ENCODE measurements at places on chromosomes 4 and X.
A peak's percentile ranks its signal among the peaks of the same experiment; 100 is the strongest.

DNA sequence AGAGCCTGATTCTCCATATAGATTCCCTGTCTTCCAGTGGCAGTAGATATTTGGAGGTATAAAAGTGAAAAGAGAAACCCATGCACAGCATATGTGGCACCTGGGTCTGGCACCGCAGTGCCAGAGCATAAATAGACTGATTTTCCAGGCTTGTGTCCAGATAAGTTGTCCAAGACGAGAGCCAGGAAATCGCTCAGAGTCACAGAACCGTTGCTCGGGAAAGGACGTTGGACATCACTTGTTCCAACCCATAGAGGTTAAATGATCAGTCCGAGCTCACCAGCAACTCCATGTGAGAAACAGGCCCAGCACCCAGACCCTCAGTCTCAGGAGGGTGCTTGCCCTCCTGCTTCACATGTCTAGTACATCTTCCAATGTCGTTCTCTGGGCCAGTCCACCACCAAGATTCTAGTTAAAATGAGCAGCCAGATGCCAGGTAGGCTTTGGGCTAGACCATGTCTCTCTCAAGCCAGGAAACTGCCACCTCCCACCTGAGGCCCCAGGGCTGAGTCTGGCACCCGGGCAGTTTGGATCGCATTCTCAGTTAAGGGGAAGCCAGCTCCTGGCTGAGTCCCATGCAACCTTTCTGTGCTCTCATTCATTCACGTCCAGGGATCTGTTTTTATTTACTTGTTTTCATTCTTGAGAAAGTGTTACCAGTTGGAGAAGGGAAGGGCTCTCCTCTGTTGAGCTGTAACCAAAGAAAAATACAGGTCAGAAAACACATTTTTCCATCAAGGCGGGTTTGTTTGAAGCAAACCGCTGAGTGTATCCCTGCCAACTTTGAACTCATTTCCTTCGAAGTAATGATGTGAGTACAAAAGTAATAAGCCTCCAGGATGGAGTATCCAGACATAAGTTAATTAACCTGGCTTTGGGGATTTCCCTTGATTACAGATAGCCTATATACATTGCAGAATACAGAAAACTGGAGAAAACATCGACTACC lies 91.7 kb downstream of the PHOX2B start:
- no peak for DNase-seq

DNA sequence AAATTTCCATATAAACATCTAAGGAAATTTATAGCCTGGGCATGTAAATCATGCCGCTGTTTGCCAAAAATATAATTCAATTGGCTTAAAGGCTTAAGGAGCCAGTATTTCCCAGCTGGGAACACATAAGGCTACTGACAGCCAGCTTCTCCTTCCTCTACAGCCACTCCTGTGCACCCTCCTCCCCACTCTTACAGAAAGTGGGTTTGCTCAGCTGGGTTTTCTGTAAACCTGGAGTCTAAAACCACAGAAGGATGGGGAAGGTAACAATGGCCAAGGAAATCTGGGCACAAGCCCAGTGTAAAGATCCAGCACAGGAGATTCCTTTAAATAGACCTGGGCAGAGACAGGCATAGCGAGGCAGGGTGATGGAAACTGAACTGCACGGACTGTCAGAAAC lies 18.5 kb downstream of the ACSL1 start:
- no peak for DNase-seq

GRCh38 chr4:151049430-151049884 lies 34.4 kb upstream of the LRBA start:
- DNase-seq = no peak

DNA sequence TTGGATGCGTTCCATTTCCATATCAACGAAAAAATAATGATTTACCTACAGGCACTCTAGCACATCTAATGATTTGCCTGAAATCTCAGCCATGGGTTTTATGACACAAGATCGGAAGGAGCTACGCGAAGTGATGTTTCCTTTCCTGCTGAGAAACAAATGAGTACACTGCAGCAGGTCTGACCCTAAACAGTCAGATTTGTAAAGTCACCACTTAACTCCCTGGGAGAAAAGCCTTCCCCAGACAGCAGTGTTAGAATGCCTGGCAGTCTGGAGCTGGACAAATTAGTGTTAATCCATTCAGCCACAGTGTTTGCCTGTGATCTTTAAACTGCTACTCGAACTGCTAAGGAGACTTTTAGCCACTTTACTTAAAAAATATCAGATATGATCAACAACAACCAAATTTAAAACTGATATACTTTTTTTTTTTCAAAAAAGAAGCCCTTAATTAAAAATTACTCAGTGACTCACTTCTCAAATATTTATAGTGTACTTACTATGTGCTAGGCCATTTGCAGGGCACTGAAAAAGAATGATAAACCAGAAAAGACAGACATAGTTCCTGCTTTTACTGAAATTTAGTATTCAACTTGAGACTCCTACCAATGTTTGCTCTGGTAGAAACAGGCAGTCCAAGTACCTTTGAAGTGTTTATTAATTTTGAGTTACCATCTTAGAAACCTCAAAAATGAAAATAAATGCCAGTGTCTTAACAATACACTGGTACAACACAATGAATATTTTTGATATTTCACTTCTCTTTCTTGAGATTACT lies 104.5 kb downstream of the SHISA3 start:
- no peak for DNase-seq

- no peak for DNase-seq
Observed at GRCh38 chr4:121071640-121072223, 603 bp downstream of the NDNF start.

DNA sequence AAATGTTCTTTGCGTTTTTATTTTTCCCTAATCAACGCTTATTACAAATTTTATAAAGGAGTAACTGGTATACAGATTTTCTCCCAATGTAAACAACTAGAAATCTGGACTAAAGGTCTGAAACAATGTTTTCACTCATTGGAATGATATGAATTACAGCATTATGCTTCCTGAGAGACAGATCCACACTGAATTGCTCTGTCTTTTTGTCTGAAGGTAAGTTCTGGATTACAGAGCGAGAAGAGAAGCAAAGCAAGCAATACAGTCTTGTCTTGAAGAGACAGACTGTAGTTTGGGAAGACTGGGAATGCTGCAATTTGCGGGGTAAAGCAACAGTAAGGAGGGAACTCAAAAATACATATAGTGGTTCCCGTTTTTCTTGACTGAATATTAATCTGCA lies 262.2 kb upstream of the PABPC4L start:
- DNase-seq = no peak

DNA sequence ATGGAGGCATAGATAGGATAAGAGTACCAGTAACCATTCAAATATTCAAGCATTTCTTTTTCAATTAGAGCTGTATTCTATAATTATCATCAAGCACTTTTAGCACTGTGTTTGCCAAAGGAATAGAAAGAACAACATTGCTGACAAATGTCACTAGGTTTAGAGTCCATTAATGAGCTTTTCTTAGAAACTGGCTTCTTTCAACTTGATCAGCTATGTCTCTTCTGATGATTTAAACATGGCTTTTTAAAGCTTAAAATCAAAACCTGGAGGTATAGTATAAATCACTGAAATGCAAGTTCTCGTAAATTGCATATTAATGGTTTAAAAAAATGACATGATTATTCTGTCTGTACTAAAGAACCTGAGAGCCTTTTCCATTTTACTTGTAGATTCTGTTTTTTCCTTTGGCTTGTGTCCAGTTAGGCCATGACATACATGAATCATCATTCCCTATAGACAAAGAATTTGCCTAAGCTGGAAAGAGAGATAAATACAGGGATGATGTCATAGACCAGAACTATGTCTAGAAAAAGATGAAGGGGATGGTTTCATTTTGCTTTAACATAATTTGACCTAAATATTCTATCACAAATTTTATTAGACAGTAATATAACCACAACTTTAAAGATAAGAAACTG lies 340.1 kb upstream of the CTSO start:
- peak; percentile 52 for DNase-seq

DNA sequence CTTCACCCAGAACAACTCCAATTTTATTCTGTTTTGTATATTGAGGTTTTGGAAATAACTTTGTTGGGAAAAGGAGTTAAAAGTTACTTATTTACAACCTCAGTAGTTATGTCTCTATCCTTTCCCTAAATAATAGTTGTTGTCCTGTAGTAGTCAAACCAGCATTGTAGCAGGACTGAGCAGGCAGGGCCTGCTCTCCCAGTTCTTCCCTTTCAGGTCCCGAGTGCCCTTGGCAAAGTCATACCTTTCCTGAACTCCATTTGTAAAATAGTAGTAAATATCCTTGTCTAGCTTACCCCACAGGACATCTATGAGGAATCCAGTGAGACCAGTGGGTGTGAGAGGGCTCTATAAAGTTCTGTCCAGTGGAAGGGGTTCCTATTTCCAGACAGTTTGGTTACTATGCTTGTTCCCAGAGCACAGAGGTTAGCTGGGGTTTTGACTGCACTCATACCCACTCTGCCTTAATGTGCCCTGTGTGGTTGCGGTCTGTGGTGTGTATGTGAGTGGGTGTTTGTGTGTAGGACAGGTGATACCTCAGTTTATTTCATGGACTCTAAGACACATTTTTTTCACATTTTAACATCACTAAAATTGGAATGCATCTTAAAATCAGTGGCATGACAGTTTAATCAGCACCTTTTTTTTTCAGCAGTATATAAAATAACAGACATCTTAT lies 136.3 kb downstream of the AMMECR1 start:
- no peak for DNase-seq

- DNase-seq = no peak
Observed at GRCh38 chrX:10124506-10125247, 32.1 kb upstream of the CLCN4 start.

DNA sequence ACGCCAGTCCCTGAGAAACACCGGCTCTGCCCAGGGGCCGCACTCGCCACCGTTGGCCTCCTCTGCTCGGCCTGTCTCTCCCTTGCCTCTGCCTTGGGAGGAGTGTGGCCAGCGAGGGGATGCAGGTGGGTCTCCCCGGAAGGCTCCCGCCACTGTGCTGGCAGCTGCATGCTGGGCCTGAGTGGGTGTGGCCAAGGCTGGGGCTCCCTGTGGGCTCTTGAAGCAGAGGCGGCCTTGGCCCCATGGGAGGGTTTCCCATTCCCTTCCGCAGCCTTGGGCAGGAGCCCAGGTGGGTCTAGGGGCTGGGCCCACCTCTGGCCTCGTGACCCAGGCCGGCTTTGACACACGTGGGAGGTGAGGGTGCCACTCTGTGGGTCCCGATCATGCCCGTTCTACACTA lies 19.1 kb downstream of the FGFRL1 start:
- no peak for DNase-seq

DNA sequence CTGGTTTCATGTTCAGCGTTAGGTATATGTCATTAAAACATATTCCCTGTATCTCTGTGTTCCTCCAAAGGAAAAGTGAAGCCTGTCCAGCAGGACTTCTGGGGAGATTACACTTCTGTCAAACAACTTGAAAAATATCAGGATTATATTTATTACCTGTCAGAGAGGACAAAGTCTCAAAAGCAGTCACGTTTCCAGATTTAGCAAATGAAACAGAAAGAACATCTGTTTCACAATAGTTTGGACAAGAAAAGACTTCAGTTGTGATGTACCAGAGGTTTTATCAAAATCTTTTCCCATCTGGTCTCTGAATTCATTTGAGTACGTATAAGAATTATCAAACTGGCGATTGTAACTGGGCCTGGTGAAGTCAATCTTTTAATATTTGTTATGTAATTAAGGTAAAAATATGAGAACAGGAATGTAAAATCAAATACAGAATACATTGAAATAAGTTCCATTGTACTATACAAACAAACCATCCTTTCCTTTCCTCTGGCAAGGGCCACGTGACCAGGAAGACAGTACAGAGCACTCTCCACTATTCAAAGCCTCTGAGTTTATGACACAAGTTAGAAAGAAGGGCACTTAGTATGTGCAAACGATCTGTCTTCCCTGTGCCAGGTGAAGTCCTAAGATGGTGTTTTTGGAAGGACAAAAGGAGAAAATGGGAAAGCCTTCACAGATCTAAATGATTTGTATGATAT lies 3.2 kb downstream of the CASP3 start:
- no peak for DNase-seq

GRCh38 chr4:61831987-61832386 lies 631.9 kb downstream of the ADGRL3 start:
- no peak for DNase-seq

- no peak for DNase-seq
Observed at GRCh38 chr4:141540643-141541042, 95.7 kb upstream of the IL15 start.

DNA sequence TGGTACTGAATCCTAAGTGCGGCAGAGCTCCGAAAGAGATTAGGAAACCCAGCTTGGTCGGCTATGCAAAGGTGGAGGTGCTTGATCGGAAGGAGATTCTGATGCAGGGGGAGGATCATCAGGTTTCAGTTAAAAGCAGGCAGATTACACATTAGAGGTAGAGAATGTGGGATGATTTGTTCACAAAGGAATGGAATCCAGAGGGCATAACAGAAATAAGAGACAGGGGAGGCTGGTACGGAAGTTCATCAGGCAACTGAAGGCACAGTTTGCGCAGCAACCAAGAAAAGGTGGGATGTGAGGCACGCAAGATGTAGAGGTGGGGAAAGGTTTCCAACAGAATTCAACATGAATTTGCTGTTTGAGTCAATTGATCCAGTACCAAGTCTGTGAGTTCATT lies 424 bp upstream of the ZNF330 start:
- DNase-seq = no peak

DNA sequence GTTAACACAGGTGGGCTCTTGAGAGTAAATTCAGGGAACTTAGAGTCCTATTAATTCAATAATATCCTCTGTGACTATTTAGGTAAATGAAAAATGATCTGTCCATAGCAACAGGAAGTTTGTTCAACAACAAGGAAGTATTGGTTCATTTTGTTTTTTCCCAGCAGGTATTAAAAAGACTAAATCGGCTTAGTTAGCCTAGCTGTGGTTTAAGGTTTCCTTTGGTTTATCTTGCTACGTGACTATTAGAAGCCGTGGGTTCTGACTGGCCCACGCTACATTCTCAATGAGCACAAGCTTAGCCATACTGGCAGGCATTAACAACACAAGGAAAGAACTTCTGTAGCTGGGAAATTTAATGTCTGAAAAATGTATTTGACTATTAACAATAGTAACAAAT lies 168.8 kb upstream of the HS3ST1 start:
- DNase-seq = no peak

- DNase-seq = no peak
Observed at GRCh38 chr4:12703036-12703435, 781.1 kb downstream of the RAB28 start.

- no peak for DNase-seq
Observed at GRCh38 chr4:119038116-119038841, 97.4 kb upstream of the MYOZ2 start.

Measured in RWPE1 (cell line).